ENCODE measurements at places on chromosomes 5 and 9.
A peak's percentile ranks its signal among the peaks of the same experiment; 100 is the strongest.

DNA sequence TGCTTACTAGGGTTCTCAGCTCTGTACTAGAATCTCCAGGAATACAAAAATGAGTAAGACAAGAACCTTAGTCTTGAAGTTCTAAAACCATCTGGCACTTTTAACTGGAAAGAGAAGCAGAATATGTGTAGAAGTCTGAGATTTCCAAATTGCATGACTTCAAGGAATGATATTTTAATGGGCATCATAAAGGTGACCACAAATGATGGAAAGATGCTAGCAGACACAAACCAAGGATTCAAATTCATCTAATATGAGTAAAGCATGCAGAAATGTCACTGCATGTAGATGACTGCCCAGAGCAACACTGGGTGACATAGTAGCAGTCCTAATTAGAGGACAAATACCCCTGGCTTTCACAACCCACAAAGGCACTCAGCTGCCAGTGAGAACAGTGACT, 117.2 kb downstream of the RPS23 start:
- no peak for DNase-seq

DNA sequence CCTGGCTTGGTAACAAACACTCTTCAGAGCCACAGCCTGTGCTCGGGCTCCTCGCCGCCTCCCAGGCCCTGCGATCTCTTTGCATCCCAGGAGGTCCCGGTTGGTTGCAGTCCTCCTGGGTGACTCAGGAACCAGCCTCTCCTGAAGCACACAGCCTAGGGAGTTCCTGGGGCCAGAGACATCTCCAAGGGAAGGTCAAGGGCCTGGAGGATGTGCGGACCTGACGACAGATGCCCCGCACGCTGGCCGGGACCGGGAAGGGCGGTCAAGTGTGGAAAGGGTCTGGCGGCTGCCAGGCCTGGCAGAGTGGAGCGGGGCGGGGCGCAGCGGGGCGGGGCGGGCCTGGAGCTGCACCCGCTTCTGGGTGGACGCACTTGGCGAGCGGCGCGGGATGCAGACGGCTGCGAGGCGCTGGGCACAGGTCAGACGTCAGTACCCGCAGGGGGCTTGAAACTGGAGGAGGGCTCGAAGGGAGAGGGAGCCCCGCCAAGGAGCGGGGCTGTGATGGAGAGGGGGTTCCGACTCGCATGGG, 45.0 kb upstream of the PRSS3 start:
- no peak for DNase-seq

DNA sequence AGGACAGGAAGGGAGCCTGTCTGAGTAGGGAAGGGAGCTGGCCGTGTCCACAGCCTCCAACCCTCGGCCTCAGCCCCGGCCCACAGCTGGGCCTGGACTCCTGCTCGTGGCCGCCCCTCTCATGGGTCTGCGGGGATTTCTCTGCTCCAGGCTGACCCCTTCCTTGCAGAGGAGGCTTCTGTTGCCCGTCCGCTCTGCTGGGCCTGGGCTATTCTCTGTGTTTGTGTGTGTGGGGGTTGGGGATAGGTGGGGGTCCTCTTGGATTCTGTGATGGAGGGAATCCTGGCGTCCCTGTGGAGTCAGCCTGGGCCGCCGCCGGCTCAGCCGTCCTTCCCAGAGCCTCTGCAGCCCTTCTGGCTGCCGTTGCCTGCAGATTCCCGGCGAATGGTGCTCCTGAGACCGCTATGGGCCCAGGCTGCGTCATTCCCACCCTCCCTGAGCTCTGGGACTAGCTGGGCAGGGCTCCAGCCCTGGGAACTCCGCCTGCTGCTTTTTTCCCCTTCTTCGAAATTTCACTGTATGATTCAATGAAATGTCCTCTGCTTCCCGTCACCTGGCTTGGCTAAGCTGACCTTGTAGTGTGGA, 64.2 kb downstream of the FGF18 start:
- DNase-seq: peak; percentile 5

- DNase-seq: peak; percentile 84
These were observed 1.5 kb downstream of the SMARCA2 start for GRCh38 chr9:2016408-2017330.

- no peak for DNase-seq
These were observed 1.6 kb downstream of the MED27 start for GRCh38 chr9:132077881-132078698.

DNA sequence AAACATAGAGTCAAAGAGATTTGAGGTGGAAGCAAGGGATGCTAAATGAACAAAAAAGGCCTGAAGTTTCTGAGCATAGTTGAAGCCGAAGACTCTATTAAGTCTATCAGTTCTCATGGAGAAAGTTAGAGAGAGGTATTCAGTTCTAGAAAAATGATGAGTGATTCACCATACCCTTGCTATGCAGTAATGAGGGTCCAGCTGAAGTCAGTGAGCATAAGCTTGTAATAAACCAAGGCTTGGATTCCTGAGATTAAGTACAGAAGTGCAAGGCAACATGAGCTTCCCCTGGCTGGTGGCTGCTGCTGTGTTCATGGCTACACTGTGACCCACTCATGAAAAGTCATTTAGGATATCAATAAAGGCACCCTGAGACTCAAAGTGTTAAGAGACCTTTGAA, 129.7 kb upstream of the MTAP start:
- no peak for DNase-seq

DNA sequence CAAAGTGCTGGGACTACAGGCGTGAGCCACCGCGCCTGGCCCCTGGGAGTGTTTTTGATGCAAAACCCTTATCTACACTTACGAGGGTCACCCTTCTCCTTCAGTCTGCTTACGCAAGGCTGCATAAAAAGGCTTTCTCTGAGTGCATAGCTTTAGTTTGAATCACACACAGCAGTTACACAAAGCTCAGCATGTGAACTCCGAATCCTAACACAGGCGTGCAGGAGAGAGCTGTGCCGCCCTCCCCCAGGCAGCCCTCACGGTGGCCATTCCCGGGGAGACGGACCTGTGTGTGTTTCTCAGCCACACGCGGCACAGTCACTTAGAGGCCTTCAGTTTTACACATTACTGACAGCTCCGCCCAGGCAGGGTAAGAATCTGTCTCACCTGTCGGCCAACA, 26.7 kb downstream of the EXD3 start:
- DNase-seq: no peak

DNA sequence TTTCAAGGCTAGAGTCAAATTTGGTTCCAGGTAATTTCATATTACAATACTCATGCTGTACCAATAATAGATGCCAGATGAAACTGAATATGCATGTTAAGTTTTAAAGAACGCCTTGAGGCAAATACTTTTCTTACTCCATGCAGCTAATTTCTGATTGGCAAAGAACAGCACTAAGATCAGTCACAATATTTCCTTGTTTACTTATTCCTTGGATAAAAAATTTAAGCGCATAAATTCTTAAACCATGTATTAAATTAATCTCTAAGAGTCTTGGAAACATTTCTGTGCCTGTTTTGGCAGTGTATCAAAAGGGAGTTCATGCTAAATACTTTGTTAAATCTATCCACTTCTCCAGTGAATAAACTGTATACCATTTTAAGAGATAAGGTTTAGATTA, 173.5 kb downstream of the SLC12A2 start:
- DNase-seq: no peak

DNA sequence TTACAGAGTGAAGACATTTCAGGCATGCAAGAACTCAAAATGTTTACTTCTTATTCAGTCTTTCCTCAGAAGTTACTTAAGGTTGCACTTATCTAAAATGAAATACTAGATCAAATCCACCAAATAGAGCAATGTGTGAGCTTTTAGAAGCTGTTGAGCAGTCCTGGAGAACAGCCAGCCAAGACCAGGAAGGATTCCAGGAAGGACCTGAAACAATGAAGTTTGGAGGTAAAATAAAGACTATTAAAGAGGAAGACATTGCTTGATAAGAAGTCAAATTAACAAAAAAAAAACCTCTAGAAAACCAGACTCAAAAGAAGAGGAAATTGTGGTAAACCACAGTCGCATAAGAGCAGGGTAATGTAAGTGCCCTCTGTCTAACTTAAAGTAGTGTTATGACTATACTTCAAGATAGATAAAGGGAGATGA, 156.2 kb upstream of the S1PR3 start:
- DNase-seq: peak; percentile 6

- no peak for DNase-seq
These were observed 3.3 kb upstream of the FOXB2 start for GRCh38 chr9:77016121-77016525.

DNA sequence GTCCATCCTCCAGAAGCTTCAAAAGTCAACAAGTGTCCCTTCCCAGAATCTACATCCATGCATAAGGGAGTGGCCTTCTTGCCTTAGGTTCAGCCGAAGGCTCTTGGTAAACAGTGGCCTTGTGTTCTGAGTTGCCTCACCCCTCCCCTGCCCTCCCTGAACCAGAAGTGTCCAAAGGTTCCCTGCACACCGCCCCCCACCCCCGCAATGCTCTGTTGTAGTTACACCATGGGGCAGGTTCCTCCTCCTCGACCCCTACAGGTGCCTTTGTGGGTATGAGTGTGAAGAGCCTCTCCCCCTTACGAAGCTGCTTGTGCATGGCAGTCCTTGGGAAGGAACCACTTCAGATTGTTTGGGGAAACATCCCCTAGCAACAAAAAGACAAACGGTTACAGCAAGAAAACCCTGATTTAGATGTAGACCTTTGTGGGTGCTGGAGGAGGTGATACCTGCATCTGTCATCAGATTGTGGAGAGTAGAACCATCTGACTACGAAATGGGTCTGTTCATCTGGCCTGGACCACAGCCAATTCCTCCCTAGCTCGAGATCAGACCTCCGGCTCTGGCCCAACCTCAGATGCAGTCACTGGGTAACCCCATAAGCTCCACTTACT, 7.1 kb downstream of the SPACA9 start:
- no peak for DNase-seq

DNA sequence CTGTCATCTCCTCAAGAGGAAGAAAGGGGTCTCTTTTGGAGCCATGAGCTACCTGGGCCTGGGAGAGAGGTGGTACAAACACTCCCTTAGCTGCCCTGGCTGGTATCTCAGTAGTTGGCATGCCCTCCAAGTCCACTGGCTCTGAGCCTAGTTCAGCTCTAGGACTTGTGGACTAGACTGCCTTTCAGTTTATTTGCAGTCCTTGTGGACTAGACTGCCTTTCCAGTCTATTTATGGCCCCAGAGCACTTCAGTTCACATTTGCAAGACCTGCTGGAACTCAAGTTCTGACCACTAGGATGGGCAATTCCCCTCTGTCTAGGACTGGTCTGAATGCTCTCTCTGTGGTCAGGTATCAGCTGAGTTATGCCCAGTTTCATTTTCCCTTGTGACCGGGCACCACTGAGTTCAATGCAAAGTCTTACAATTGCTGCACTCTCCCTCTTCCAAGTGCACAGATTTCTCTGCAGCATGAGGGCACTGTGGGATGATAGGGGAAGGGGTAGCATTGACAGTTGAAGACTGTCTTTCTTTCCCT, 1019.0 kb downstream of the TAF11L14 start:
- DNase-seq: no peak

DNA sequence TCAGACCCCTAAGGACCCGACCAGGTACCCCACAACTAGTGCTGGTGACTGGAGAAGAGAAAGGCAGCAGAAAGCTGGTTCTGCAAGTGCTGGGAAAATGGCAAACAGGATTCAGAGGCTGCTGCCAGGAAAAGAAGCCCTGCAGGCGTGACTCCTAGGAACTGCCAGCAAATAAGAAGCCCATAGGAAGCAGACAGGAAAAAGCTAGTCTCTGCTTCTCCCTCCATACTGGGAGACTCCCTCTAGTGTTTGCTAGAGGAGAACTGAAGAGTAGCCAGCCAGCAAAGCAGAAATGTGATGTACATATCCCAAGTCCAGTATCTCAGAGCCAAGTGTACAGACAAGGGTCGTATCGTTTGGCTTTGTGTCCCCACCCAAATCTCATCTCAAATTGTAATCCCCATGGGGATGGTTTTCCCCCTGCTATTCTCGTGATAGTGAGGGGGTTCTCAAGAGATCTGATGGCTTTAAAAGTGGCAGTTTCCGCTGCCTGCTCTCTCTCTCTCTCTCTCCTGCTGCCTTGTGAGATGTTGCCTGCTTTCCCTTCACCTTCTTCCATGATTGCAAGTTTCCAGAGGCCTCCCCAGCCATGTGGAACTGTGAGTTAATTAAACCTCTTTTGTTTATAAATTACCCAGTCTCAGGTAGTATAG, 38.1 kb upstream of the TUSC1 start:
- peak; percentile 64 for DNase-seq

GRCh38 chr9:78592811-78593210, 295.9 kb downstream of the PSAT1 start:
- DNase-seq: no peak

GRCh38 chr9:121890746-121891145, 202.4 kb downstream of the TTLL11 start:
- no peak for DNase-seq
